Chondrocyte (in vitro differentiated cells): ENCODE measurements at places on chromosomes 3 and 15. TPM values are rescaled to one million over a fixed set of nuclear protein-coding genes. Genes with fewer than 3 reads are reported as not detected.

DNA sequence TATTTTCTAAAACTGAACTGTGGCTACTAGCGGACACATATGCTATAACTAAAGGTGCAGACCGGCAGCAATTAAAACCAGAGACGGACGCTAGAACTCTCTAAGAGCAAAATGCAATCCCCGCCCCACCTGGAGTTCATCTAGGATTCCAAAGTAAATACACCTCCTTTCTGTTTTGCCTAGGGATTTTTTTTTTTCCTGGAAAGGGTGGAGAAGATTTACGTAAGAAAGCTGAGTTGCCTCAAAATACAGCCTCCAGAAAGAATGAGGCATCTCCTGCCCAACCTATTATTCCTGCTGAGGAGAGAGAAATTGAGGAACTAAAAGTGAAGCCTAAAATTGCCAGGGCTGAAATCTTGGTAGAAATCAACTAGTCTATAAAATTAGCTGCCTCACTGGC lies 150.2 kb downstream of the TP63 start:
- no peak for DNase-seq
- H3K4me3 ChIP-seq = no peak overlapping the region
- no peaks in the 10 kb centered on the region for H3K36me3 ChIP-seq

DNA sequence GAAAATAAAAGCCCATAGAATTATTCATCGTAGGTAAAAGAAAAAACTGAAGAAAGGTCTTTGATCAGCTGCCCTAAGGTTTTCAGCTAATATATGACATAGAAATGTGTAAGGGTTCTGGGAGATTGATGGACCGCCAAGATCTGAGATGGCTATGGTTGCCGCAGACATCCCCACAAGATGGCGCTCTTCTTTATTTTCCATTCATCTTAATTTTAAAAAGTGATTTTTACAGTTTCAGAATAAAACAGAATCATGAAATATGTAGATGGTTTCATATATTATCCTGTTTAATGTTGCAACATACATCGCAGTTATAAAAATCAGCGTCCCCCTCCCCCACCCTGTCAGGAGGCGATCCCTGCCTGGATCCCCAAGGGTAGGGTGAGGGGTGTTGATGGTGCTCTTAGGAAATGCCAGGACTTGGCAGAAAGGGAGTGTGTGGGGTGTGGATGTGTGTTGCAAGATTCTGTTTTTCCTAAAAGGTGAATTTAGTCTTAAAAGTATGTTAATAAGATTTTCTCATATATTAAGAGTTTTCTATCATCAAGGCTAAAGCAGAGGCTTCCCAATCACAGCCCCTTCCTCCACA lies 68.8 kb downstream of the ANXA2 start:
- H3K36me3 ChIP-seq = peaks cover 9% of the 10 kb centered on the region
- peaks cover 13% of the 10 kb centered on the region for H3K4me1 ChIP-seq
- peaks cover 28% of the 10 kb centered on the region for H3K27me3 ChIP-seq
- DNase-seq = no peak
- H3K4me3 ChIP-seq = no peak overlapping the region

DNA sequence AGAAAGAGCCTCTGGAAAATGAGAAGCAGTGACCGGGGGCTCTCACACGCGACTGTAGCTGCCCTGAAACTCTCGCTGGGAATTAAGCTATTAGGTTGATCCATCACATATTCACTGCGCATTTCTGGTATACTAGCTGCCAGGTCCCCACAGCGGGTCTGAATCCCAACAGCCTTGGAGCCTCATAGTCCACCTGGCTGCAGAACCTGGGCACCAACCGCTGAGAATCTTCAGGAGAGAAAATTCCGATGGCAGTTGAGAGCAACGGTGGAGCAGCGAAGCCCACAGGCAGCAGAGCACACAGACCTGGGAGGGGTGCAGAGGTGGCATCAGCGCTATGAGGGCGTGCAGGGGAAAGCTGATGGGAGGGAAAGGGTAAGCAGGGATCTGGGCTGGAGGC lies 75.1 kb downstream of the FAM174B start:
- H3K4me1 ChIP-seq = no peaks in the 10 kb centered on the region
- H3K4me3 ChIP-seq = no peak overlapping the region
- H3K27ac ChIP-seq = no peak overlapping the region
- DNase-seq = no peak

The MITF gene
- total RNA-seq = 4.7 to 5.7 TPM (median 5.2 TPM) in 3 replicates

The AGBL1 gene
- total RNA-seq = not detected in 3 replicates

DNA sequence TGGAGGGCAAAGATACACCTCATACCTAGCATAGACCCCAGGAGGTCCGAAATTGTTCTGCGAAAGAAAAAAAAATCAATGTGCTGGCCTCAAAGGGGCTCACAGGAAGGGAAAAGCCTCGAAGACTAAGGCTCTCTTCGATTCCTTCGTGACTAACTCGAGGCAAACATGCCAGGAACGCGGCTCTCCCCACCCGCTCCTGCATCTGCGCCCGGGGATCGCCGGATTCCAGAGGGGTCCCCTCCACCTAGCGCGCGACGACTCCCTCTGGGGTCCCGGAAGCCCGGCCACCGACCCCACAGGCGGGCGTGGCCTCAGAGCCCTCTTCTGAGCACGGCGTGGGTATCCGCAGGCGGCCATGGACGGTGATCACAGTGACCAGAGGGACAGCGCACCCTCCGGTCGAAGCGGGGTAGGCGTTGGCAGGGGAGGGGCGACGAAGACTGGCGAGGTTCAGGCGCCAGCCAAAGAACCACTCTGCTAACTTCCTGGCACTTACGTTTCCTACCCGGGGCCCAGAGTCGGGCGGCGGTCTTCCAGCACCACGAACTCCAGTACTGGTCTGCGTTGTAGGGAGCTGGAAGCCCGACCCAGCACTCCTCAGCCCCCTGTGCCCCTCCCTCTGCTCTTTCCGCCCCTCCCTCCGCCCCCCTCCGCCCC lies 515 bp upstream of the EIF3J start:
- peaks cover 3% of the 10 kb centered on the region for H3K36me3 ChIP-seq
- peak overlapping the region; percentile 85 for H3K4me3 ChIP-seq
- H3K27ac ChIP-seq = peak overlapping the region; percentile 98
- H3K27me3 ChIP-seq = no peaks in the 10 kb centered on the region
- H3K4me1 ChIP-seq = peaks cover 45% of the 10 kb centered on the region
- peak; percentile 96 for DNase-seq

DNA sequence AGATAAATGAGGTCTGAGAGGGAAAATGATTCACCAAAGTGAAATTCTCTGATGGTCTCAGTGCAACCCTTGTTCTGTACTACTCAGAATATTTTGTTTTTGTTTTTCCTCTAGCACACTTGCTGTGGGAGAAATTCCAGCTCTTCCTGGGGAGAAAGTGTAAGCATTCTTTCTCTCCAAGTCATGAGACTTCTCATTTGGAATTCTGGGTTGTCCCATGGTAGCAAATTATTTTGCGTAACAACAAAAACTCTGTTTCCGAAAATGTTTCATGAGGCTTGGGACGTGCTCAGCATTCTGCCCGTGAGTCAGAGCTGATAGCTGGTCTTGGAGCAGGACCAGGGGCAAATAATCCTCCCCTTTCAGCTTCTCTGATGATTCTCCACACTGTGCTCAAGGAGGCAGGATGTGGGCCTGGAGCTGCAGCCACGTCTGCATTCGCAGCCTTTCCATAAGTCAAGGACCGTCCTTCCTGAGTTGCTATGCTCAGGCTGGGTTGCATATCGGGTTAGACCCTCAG lies 70.3 kb downstream of the SENP2 start:
- peaks cover 23% of the 10 kb centered on the region for H3K36me3 ChIP-seq
- DNase-seq = no peak
- H3K4me3 ChIP-seq = peak overlapping the region; percentile 19
- H3K4me1 ChIP-seq = peaks cover 60% of the 10 kb centered on the region
- H3K27ac ChIP-seq = peak overlapping the region; percentile 99

DNA sequence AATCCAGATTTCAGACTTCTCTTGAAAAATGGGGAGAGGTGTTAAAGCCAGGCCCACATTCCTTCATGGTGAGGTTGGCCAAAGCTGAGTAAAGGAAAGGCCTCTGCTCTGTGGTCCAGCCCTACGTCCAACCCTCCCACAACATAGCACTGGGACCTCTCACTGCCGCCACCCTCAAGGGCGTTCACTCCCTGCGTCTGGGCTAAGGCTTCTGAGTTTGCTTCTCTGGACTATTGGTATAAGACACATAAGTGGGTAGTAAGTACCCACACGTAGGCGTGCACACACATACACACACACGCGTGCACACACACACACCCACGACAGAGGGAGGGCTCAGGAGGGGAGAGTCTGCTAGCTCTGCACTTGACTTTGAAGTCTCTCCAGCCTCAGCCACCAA lies 80.2 kb upstream of the PXYLP1 start:
- no peaks in the 10 kb centered on the region for H3K36me3 ChIP-seq

DNA sequence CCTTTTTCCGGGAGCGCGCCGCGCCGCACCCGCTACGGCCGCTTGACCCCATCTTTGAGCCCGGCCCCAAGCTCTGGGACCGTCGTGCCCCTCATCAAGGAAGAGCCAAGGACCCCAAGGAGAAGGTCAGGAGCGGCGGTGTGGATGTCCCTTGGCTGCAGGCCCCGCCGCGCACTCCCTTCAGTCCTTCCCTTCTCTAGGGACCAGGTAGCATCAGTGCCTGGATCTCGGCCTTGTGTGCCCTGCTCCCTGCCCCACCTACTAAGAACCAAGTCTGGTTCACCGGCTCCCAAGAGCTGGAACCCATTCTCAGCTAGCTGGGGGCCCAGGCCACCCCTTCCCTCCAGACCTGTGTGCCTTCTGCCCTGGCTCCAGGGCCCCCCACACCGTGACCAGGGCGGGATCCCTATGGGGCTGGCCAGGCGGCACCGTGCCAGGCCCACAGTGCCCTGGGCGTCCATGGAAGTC lies 69.3 kb upstream of the CGNL1 start:
- no peaks in the 10 kb centered on the region for H3K27me3 ChIP-seq
- no peaks in the 10 kb centered on the region for H3K36me3 ChIP-seq
- peaks cover 13% of the 10 kb centered on the region for H3K4me1 ChIP-seq
- DNase-seq = peak; percentile 86

DNA sequence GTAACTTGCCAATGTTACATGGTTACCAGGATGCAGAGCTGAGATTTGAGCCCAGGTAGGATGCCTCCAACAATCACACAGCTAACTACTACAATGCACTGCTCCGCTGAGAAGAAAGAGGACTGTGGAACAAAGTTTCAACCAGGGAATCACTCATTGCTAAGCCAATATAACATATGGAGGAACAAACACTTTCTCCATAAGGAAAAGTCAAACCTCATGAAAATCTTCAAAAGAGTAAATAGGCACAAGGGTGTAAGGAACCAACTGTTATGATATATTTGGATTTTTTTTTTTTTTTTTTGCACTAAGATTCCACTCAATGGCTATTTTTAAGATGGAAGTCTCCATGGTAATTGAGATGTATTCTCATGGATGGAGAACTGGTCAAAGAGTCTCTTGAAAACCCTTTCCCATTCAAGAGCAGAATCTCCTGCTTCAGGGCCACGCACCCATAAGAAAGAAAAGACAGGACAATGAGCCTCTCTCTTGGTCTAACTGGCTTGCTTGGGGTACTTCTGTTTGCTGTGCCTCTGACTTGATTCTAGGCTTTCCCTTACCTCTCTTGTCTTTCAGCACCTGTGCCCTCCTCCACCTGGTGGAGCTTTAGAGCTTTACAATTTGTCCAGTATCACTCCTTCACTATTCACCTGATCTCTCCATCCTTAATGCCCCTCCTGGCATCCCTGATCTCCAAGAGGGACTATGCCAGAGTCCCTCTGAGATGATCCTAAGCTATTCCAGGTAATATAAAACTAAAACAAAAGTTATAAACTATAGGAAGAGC lies 252.8 kb downstream of the NTRK3 start:
- no peaks in the 10 kb centered on the region for H3K36me3 ChIP-seq
- no peaks in the 10 kb centered on the region for H3K4me1 ChIP-seq
- no peaks in the 10 kb centered on the region for H3K27me3 ChIP-seq
- no peak overlapping the region for H3K27ac ChIP-seq
- no peak overlapping the region for H3K4me3 ChIP-seq
